Activated CD4-positive, alpha-beta T cell treated with anti-CD3 and anti-CD28 coated beads, Interleukin-2, Interleukin-6, amounts not matched to agents 100 ng/mL and 50 ng/mL, durations not matched to agents 16 hours and 8 hours (primary cell): ENCODE measurements at places on chromosomes 7 and 10.
A peak's percentile ranks its signal among the peaks of the same experiment; 100 is the strongest.

DNA sequence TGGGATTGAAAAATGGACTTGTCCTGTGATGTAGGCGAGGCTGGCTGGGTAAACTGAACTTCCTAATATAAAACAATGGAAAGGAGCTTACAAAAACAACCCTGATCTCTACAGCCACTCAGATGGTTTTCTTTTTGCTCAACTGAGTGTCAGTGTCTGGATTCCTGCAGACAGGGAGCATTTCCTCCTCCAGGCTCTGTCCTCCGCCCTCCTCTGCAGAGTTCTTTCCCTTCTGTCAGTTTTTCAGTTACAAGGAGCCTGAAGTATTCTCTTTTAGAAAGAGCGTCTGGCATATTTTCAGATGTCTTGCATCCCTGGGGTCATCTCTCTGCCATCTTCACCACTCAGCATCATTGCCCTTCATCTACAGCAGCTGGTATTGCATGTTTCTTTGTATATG lies 50.0 kb upstream of the PITRM1 start:
- no peak for DNase-seq

GRCh38 chr10:121692626-121693025 lies 94.4 kb upstream of the FGFR2 start:
- no peak for DNase-seq

DNA sequence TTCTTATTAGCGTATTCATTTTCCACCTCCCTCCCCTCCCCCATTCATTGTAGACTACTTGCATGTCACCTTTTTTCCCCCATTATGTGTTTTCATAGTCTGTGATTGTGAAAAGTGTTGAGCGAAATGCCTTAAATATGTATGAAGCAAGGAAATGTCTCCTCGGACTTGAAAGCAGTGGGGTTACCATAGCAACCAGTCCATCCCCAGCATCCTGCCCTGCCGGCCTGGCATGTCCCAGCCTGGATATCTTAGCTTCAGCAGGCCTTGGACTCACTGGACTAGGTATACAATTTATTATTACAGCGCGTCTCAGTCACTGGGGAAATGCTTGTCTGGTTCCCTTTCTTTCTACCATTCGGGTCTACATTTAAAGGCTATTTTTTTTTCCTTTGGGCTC lies 283.6 kb downstream of the BICC1 start:
- DNase-seq: no peak

DNA sequence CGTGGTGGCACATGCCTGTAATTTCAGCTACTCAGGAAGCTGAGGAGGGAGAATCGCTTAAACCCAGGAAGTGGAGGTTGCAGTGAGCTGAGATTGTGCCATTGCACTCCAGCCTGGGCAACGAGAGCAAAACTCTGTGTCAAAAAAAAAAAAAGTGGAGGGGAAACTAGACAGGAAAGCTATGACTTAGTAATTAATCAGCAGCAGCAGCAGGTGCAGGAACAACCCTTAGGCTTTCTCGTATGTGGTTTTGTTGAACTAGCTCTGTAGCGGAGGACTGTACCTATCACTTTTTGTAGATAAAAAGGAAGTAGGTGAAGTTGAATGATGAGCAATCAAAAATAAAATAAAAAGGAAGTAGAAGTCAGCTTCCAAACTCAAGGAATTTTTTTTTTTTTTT lies 76.9 kb upstream of the KMT2C start:
- DNase-seq: peak; percentile 28

- DNase-seq: no peak
Measured at GRCh38 chr7:95737828-95738505, 34.4 kb upstream of the DYNC1I1 start.

DNA sequence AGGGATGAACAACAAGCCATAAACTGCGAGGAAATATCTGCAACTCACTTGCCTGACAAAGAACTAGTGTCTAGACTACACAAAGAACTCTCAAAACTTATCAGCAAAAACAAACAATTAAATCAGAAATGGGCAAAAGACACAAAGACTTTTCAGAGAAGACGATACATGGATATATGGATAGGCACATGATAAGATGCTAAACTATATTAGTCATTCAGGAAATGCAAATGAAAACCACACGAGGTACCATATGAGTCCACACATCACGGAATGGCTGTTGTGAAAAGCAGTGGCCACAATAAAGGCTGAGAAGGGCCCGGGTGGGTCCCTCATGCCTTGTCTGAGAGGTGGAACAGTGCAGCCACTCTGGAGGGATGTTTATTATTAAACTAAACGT lies 267.8 kb downstream of the WDR37 start:
- DNase-seq: peak; percentile 64

GRCh38 chr10:76558586-76558985 lies 1079.0 kb downstream of the KCNMA1 start:
- no peak for DNase-seq

GRCh38 chr10:74760086-74760979 lies 66.1 kb upstream of the KAT6B start:
- DNase-seq: no peak

- DNase-seq: peak; percentile 62
Measured at GRCh38 chr7:26198133-26198780, 2.3 kb downstream of the HNRNPA2B1 start.

- no peak for DNase-seq
Measured at GRCh38 chr10:102208311-102209035, 17.6 kb upstream of the ELOVL3 start.

- no peak for DNase-seq
Measured at GRCh38 chr10:13399236-13399635, 51.1 kb upstream of the SEPHS1 start.

GRCh38 chr7:36085096-36085495 lies 68.0 kb upstream of the EEPD1 start:
- no peak for DNase-seq

- DNase-seq: no peak
Measured at GRCh38 chr10:103717341-103718246, 137.8 kb downstream of the SH3PXD2A start.

GRCh38 chr7:131546126-131546525 lies 10.3 kb downstream of the PODXL start:
- DNase-seq: no peak

GRCh38 chr10:75542906-75543305 lies 111.5 kb downstream of the LRMDA start:
- DNase-seq: no peak

GRCh38 chr7:24931844-24932243 lies 48.1 kb downstream of the OSBPL3 start:
- DNase-seq: no peak

DNA sequence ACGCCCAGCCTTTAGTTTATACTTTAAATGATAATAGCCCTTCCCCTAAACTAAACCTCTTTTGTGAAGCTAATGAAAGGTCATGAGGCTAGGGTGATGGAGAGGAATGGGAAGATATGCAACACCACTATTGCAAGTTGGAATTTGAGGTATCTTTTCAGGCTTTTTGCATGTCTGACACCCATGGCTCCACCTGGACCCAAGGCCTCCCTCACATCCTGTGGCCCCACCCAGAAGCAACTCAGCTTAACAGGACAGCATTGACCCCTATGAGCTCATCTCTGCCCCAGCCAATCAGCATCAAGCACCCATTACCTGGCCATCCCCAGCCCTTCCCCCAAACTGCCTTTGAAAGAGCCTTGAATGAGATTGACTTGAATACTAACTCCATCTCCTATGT lies 674.2 kb upstream of the NRP1 start:
- no peak for DNase-seq

DNA sequence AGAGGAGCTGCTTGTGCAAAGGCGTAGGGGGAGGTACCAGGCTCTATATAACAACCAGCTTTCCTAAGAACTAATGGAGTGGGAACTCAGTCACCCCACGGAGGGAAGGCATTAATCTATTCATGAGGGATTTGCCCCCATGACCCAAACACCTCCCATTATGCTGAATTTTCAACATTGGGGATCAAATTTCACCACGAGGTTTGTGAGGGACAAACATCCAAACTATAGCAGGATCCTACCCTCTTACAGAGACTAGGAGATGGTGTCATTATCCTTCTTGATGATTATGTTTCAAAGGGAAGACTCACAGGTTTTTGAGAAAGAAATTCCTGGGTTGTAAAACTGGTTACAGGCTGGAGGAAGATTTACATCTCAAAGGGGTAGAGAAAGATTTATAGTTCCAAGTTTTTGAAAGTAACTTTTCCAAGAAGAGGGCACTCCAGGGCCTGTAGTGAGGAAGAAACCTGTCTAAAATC lies 295.0 kb upstream of the DKK1 start:
- no peak for DNase-seq

- no peak for DNase-seq
Measured at GRCh38 chr7:155743177-155743576, 69.1 kb downstream of the SHH start.

DNA sequence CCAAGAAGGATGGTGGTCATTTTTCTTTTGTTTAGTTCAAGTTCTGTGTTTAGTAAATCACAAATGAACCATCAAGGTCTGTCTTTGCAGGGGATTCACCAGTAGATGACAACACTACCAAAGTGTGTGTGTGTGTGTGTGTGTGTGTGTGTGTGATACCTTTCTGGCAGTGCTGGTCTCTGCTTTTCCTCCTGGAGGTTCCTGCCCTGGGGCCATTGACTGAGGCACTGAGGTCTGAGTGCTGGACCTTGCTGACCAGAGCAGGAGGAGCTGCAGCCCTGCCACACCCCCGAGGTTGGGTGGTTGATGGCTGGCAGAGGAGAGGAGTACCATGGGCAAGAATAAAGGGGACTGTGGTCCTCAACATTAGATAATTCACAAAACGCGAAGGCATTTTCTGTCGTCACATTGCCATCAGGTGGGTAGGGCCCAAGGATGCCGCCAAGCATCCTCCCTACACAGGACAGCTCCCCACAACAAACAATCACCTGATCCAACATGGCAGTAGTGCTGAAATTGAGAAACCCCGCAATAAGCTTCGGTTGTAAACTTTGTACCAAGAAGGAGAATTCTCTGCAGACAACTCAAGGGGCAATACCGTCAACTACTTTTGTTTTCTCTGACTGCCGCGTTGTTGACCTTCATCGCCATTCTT lies 49.5 kb upstream of the PRSS58 start:
- no peak for DNase-seq

DNA sequence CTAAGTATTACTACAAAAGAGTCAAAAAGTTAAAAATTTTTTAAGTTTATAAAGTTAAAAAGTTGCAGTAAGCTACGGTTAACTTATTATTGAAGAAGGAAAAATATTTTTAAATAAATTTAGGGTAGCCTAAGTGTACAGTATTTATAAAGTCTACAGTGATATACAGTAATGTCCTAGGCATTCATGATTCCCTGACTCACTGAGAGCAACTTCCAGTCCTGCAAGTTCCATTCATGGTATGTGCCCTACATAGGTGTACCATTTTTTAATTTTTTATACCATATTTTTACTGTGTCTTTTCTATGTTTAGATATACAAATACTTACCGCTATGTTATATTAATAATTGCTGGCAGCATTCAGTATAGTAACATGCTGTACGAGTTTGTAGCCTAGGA lies 92.3 kb downstream of the CTNNA3 start:
- no peak for DNase-seq

DNA sequence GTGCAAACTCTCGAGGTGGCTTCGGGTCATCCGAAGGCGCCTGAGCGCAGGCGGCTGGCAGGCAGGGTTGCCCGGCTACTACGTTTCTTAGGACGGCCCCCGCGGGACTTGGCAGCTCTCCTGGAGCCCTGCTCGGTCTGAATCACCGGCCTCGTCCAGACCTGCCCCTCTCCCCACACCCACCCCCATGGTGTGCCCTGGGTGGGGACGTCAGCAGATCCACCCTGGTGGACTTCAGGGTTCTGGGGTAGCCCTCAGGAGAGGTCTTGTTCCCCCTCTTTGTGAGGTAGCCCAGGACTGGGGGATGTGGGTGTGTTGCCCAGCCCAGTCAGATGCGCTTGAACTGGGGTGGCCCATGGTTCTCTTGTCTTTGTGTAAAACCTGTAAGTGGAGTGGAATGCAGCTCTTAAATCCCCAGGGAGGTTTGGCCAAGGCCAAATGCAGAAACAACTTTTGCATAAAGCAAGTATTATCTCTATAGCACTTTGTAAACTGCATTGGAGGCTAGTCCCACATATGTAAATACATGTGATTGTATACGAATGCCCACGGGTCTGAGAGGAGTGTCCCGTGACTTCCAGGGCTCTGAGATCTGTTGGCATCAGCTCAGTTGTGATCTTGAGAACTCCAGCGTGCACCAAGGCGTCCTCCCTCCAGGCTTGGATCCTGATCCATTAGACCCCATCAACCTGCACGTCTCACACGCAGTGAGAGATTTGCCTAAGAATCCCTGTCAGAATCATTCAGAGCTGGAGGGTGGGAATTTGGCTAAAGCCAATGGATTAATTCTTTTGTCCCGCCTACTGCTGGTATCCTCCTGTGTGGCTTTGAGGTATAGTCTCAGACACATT lies 1.8 kb downstream of the PFKFB3 start:
- no peak for DNase-seq

- DNase-seq: peak; percentile 14
Measured at GRCh38 chr10:111360260-111360925, 283.6 kb downstream of the ADRA2A start.

GRCh38 chr10:122521011-122521410 lies 39.5 kb upstream of the DMBT1 start:
- DNase-seq: no peak

GRCh38 chr7:95493247-95493646 lies 7.5 kb downstream of the ASB4 start:
- no peak for DNase-seq

GRCh38 chr7:76296743-76297740 lies 5.4 kb upstream of the HSPB1 start:
- DNase-seq: no peak

DNA sequence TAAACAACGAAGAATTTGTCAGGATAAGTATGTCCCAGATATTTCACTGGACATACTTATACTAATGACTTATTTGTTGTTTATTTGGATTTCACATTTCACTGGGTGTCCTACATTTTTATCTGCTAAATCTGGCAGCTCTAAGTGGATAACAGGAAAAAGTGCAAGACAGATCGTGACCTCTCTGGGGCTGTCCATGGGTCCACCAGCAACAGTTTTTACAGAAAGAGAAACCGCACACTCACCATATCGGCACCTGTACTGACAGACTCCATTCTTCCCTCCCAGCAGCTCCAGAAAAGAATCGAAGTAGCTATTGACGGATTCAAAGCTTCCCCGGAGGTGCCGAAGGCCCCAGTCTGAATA lies 393 bp downstream of the PLA2G12B start:
- no peak for DNase-seq

GRCh38 chr10:129893104-129894089 lies 70.7 kb downstream of the EBF3 start:
- DNase-seq: no peak

DNA sequence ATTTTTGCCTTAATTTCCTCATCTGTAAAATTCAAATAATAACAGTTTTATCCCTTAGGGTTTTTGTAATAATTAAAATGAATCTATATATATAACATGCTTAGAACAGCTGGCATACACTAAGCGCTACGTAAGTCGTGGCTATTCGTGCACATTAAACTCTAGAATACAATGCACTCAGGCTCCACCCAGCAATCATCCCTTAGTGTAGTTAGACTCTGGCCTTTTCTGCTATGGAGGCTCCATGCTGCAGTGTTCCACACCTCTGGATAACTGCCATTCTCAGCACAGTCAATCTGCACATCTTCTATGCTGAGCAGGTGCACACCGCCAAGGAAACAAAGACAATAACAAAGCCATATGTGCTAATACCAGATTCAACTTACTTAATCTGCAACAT lies 92.9 kb downstream of the IPMK start:
- DNase-seq: no peak

GRCh38 chr10:86371116-86371515 lies 4.5 kb upstream of the GRID1 start:
- no peak for DNase-seq

- no peak for DNase-seq
Measured at GRCh38 chr10:85413570-85413969, 953.0 kb downstream of the GRID1 start.

- no peak for DNase-seq
Measured at GRCh38 chr10:104589871-104590270, 51.2 kb upstream of the SORCS3 start.

- no peak for DNase-seq
Measured at GRCh38 chr10:71237843-71238623, 25.7 kb downstream of the UNC5B start.
